ENCODE measurements at places on chromosomes 7 and 10.

DNA sequence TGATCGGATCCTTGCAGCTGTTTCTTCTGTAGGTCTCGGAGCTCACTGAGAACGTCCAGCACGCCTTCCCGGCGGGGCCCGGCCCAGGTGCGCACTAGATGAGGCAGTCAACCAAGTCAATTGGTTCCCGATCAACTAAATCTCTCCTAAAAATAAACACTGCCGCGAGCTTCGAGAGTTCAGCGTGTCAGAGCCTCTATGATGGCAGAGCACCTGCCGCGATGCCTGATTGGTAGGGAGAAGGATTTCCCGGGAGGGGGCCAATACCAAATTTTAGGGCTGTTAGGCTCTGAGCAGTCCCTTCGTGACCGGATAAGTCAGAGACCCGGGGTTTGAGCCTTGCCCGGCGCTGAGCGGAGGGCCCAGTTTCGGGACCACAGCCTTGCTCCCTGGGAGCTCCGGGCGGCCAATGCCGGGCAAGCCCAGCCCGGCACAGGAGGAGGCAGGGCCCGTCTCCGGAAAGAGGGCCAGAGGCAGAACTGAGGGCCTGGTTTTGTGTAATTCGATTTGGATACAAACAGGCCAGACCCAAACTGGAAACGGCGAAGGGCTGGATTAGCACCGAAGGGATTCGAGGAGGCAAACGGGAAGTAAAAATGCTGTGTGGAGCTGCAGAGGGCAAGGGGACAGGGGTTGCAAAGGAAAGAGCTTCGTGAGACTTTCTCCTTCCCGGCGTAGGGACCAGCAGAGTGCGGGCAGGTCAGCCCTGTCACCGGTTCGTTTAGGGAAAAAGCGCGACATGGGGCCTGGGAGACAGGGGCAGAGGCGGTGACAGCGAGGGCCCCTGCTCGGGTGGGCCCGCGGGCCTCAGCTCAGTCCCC, 569 bp downstream of the SLC26A5 start:
- no peak for DNase-seq

DNA sequence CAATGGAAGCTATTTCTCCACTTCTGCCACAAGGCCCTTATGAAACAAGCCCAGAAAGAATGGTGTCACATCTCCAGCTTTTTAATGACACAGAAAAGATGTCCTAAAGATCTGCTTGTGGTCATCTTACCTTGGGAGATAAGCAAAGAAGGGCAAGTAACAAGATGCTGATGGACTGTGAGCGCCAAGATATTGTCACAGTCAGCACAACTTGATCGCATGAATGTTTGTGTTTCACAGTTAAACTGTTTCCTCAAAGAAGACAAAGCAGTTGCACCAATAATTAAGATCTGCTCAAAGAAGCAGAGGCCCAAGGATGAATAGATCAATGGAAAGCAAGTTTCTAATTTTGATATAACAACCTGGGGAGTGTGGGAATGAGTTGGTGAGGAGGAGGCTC, 15.9 kb downstream of the ICA1 start:
- no peak for DNase-seq

- no peak for DNase-seq
Observed at GRCh38 chr7:5635461-5636445, 145.7 kb downstream of the RNF216 start.

DNA sequence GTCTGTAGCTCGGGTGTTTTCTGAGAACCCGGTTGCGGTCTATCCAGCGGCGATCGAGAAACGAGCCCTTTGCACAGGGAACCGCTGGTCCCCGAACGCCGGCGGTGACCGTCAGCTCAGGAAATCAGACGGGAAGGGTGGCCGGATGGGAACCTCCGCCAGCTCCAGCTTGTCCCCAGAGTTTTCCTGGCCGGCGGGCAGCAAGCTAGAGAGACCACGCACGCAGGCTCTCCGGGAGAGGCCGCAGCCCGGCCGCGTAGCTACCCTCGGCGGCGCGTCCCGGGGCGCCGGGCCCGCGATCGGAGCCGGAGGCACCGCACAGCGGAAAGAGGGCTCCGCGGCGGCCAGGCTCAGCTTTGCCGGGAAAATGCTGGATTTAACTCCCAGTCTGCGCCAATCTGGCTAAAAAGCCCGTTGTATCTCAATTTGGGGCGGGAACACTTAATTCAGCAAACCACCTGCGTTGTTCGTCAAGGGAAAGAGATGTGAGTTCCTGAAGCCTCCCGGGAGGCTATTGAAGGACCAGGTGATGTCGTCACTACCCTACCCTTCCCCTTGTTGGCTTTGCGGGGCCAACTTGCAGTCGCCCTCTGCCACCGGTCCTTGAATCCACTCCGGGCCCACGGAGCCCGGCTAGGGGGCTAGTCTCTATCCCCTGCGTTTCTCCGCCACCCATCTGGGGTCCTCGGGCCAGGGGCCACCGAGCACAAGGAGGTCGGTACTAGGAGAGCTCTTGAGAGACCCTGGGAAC, 859 bp upstream of the CH25H start:
- no peak for DNase-seq

DNA sequence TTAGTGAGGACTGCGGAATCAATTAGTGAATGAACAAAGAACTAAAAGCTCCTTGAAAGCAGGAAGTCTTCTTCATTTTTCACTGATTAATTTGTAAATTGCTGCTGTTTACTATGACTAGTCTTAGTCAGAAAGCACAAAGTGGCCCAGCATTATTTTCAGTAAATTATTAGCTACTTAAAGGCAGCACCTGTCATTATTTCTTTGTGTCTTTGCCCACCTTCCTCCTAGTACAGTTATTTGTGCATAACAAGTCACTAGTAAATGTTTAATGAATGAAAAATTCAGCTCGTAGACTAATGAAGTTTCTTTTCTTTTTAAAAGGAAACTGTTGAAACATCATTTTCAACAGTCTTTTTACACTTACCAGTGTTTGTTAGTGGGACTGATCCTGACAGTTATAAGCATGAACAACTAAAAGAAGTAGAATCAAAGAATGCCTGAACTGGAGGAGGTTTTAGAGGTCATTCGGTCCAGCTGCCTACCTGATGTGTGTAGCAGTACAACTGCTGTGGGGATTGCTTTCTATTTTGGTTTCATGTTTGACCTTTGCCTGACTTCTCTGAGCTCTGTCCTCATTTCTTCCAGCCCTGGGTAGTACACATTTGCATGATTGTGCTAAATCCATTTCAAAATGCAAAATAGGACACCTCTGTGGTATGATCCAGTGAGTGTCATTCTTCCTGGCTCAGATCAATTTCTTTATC, 140.0 kb upstream of the PHYHIPL start:
- peak; percentile 23 for DNase-seq

DNA sequence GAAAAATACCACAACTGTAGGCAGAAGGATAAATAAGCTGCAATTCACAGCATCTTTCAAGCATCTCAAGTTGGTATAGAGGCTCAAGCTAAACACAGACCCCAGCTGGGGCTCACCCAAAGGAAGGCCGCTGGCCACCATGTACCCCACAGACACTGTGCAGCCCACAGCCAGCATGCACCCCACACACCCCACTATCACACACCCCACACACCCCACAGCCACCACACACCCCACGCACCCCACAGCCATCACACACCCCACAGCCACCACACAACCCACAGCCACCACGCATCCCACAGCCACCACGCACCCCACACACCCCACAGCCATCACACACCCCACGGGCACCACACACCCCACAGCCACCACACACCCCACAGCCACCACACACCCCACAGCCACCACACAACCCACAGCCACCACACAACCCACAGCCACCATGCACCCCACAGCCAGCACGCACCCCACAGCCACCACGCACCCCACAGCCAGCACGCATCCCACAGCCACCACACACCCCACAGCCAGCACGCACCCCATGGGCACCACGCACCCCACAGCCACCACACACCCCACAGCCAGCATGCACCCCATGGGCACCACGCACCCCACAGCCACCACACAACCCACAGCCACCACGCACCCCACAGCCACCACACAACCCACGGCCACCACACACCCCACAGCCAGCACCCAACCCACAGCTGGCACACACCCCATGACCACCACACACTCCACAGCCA, 214.7 kb downstream of the DNAJB6 start:
- no peak for DNase-seq

- DNase-seq, result no peak
Observed at GRCh38 chr7:151671514-151671913, 151.8 kb upstream of the RHEB start.

DNA sequence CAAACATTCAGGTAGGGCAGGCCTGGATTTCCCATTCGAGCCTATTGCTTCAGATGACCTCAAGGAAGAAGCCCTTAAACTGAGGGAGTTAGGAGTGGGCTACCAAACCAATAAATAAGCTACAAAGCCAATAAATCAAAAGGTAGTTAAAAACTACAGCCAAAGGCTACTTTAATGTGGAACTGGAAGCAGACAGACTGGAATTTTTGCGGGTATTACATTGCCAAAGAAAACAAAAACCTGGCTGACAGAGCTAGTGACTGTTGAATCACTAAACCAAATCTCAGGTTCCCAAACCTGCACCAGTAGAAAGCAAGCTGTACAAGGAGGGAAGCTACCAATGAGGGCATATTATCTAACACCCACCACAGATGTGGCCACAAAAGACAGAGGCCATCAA, 315.6 kb downstream of the GRM8 start:
- DNase-seq, result no peak

DNA sequence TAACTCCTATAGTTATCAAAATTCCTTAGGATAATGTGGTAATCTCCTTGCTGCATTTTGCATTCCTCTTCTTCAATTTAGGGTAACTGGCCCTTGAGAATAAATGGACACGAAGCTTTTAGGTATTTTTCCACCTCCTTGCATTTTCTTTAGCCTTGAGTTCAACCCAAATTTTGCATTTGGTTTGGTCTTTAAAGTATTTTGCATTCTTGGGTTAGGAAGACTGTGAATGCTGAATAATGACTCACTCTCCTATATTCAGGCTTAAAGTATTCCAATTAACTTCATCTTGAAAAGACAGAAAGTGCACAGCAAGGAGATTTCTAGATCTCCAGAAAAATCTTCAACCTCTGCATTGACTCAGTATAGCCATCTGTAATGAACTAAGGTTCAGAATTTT, 47.3 kb downstream of the TFPI2 start:
- no peak for DNase-seq

- no peak for DNase-seq
Observed at GRCh38 chr10:110868981-110869380, 2.7 kb upstream of the PDCD4 start.

DNA sequence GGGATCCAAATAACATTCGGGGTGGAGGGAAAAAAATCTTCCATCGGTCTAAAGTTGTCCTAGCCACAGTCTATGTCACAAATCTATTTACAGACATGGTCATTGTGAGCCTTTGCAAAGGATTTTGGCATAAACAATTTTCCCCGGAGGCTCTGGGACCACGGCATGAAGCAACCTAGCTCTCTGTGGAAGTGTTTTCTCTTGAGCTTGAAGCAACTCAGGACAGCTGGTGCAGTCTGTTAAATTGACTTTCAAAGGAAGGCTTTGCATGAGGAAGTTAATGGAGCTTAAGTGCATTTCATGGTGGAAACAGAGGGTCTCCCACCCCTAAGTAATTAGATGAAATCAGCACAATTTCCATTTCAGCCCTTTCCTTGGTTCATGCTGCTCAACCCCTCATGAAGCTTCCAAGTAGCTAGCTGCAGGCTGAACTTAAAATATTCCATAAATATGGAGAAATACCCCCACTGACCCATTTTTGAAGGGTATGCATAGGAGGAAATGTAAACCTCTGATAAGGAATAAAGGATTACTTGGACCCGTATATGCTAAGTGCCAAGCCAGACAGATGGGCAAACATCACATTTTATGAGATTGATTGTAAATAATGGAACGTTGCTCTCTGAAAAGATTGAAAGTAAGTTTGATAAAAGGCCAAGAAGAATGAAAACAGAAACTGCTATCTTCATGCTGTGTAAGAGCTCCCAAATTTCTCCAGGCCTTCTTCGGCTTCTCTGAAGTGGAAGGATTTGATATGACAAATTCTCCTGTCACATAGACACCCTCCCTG, 39.9 kb downstream of the CCDC3 start:
- DNase-seq, result no peak

DNA sequence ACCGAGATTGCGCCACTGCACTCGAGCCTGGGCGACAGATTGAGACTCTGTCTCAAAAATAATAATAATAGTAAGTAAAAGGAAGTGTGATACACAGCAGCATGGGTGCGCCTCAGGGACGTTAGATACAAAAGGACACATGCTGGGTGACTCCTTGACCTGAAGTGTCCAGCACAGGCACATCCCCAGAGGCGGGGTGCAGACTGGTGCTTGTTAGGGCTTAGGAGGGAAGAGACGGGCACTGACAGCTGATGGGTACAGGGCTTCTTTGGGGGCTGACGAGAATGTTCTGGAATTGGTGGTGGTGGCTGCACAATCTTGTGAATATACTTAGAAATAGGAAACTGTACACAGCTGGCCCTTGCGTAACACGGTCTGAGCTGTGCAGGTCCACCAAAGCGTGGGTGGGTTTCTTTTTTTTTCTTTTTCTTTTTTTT, 61.8 kb upstream of the DNAJB6 start:
- no peak for DNase-seq

- DNase-seq, result no peak
Observed at GRCh38 chr7:121384265-121384664, 11.8 kb downstream of the FAM3C start.

DNA sequence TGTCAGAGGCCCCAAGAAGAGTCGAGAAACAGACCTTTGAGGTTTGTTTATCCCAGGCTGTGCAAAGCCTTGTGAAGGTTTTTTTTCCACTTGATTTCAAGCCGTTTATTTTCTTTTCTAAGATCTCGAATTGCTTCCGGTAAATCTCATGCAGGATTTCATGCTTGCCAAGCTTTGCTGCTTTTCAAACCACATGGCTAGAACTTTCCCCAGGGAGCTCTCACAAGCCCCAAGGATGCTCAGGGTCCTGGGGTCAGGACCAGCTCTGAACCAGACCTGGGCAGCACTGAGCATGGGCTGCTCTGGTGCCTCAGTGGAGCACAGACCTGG, 48.0 kb upstream of the AQP1 start:
- no peak for DNase-seq

DNA sequence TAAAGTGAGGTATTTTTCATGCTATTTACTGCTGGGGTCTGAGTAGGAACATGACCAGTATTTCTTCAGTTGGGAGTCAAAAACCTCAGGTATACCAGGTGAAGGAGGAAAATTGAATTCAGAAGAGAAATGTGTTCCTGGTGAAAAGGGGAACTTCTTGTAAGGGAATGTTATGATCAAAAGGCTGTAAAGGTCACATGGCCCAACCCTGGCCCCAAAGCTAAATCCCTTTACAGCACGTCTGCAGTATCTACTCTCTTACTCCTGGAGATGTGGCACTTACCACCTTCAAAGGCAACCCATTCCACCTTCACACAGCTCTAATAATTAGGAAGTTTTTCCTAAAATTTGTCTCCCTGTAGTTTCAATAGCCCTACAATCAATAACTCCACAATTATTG, 15.2 kb downstream of the PIK3AP1 start:
- DNase-seq, result no peak

GRCh38 chr7:37920305-37920848, at the start of gene EPDR1:
Gene EPDR1 (plus strand): TSS chr7:37920640. CDS start chr7:37920940, 300 bp downstream.
- no peak for DNase-seq

GRCh38 chr10:88858491-88858890, 6.8 kb upstream of the ANKRD22 start:
- no peak for DNase-seq
